Right renal pelvis (tissue), 4 donors: ENCODE measurements at places on chromosomes 4 and X. TPM values are rescaled to one million over a fixed set of nuclear protein-coding genes. Genes with fewer than 3 reads are reported as not detected.

Gene C4orf46
- polyA plus RNA-seq: 24.4 TPM

- DNase-seq: no peak
Measured at GRCh38 chr4:98446499-98447375, 185.6 kb downstream of the RAP1GDS1 start.

DNA sequence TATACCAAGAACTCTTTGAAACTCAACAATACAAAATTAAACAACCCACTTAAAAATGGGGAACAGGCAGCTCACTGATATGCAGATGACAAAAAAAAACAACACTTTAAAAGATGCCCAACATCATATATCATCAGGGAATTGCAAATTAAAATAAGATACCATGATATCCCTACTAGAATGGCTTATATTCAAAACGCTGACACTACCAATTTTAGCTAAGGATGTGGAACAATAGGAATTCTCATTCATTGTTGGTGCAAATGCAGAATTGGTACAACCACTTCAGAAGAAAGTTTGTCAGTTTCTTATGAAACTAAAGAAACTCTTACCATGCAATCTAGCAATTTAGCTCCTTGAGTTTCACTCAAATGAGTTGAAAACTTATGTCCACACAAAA, 259.0 kb upstream of the HS3ST1 start:
- DNase-seq: no peak

Gene MGAT4D
- polyA plus RNA-seq: not detected

- no peak for DNase-seq
Measured at GRCh38 chr4:184810720-184811119, 15.0 kb downstream of the ACSL1 start.

Gene DCAF8L2
- polyA plus RNA-seq: not detected

Gene N4BP2
- polyA plus RNA-seq: 20.7 TPM

Gene VCX3B
- polyA plus RNA-seq: 0.22 TPM

Gene XK
- 1.2 TPM for polyA plus RNA-seq

DNA sequence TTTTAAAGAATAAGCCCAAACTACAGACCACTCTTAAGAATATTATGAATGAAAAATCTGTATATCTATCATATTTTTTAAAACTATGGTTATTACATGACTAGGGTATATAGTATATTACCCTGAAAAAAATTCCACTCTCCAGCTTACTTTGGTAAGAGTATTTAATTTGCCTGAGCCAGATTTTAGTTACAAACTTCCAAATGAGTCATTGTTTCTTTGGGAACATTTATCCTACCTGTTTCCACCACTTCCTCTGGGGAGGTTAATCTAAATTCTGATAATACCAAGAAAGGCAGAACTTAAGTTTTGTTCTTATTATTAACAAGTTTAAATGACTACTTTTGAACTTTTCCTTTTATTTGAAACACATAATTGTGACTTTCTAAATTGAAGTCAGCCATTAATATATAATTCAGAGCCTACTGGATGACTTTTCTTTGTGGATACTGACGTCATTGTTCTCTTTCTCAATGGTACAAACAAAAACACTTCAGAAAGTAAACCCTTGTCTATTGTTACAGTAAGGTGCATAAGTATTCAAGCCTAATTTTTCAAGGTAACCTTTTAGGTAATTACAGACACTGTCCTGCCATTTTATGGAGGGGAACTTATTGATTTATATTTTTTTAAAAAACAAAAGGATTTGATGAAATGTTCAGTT, 135.6 kb upstream of the TLL1 start:
- no peak for DNase-seq

DNA sequence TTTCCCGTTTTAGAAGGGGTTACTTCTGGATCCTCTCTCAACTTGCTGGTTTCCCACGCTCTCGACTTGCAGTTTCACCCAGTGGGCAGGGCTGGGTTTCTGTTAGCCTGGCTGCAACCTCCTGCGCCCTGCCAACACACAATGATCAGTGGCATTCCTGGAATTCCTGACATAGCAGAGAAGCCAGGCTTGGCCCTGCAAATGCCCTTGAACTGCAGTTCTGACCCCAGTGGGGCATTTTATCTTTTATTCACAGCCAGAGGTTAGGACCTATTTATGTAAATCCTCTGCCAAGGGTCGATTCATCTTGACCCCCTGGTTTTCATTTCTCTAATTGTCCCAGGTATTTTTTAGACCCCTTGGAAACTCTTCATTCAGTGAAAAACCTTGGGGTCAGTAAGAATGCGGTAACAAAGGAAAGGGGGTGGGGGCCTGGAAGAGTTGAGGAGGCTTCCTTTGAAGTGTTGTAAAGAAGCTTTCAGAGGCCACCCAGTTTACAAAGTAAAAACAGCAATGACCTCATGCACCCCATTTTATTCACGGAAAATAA, 217.6 kb downstream of the ZNF674 start:
- no peak for DNase-seq

GRCh38 chr4:131337936-131338335, 1811.2 kb upstream of the PCDH10 start:
- no peak for DNase-seq

Gene NHSL2
- polyA plus RNA-seq: 9.6 TPM

Gene DGAT2L6
- not detected for polyA plus RNA-seq

Gene ENPP6
- polyA plus RNA-seq: 6.5 TPM

GRCh38 chr4:132572210-132572609, 576.9 kb upstream of the PCDH10 start:
- no peak for DNase-seq

GRCh38 chr4:155207534-155208257, 740 bp upstream of the NPY2R start:
- DNase-seq: peak; percentile 4

Gene CDS1
- polyA plus RNA-seq: 30.8 TPM

GRCh38 chrX:39440799-39441284, 639.6 kb downstream of the MID1IP1 start:
- DNase-seq: no peak

DNA sequence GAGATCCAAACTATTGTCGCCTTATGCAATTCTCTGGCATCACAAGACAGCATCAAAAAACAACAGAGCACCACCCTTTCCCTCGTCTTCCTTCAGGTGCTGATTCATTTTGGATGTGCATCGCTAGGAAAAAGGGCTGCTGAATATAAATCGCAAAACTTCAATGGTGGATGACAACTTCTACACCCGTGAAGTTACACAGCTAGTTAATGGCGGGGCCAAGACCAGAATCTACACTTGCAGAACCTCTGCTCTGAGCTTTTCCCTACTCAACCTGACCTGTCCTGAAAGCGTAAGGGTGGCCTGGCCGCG, 674 bp downstream of the GNPDA2 start:
- no peak for DNase-seq

DNA sequence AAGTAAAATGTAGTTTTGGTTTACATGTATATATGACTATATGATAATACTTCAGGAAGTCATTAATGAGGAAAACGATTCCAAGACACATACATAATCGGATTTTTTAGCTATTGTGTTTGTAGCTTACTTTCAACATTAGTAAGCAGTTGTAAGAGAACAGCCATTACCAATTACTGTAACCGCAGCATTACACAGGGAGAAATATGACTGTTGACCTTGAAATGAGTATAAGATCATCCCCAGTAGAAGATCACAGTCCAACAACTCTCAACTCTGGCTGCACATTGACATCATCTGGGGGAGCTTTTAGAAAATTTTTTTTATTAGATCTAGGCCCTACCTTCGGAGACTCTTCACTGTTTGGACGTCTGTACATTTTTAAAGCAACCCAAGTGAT, 762.0 kb upstream of the MAGEB2 start:
- DNase-seq: no peak

DNA sequence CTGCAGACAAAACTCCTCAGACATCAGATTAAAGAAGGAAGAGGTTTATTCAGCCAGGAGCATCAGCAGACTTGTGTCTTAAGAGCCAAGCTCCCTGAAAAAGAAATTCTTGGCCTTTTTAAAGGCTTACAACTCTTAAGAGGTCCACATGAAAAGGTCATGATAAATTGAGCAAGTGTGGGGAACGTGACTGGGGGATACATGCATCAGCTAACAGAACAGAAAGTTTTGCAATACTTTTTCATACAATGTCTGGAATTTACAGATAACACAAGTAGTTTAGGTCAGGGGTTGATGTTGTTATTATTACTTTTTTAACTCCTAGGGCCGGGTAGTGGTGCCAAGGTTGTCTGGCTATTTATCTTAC, 55.6 kb upstream of the RBMX start:
- DNase-seq: no peak

DNA sequence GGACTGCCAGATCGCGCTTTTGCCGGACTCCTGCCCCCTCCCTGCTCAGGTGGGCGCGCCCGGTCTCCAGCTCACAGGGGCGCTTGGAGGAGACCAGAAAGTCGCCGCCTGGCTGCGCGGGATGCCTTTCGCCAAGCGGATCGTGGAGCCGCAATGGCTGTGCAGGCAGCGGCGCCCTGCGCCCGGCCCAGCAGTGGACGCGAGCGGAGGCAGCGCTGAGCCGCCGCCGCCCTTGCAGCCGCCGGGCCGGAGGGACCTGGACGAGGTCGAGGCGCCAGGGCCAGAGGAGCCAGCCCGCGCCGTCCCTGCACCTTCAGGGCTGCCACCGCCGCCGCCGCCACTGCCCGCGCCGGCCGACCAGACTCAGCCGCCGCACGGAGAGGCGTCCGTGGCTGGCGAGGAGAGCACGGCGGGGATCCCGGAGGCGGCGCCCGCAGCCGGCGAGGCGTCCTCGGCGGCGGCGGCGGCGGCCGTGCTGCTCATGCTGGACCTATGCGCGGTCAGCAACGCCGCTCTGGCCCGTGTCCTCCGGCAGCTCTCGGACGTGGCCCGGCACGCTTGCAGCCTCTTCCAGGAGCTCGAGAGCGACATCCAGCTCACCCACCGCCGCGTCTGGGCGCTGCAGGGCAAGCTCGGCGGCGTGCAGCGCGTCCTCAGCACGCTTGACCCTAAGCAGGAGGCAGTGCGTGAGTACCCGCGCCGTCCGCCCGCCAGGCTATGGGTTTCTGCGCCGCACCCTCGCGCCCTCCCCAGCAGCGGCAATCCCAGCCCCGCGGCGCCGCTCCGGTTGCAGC, 834 bp downstream of the NHS start:
- no peak for DNase-seq

GRCh38 chr4:78735697-78736096, 40.5 kb upstream of the BMP2K start:
- no peak for DNase-seq

Gene MAGEA6
- polyA plus RNA-seq: not detected

Gene HAND2
- 1.2 TPM for polyA plus RNA-seq

Gene CCNA2
- polyA plus RNA-seq: 36.4 TPM

GRCh38 chrX:964831-965416, 247.5 kb downstream of the CRLF2 start:
- no peak for DNase-seq

Gene UPF3B
- polyA plus RNA-seq: 30.2 TPM

DNA sequence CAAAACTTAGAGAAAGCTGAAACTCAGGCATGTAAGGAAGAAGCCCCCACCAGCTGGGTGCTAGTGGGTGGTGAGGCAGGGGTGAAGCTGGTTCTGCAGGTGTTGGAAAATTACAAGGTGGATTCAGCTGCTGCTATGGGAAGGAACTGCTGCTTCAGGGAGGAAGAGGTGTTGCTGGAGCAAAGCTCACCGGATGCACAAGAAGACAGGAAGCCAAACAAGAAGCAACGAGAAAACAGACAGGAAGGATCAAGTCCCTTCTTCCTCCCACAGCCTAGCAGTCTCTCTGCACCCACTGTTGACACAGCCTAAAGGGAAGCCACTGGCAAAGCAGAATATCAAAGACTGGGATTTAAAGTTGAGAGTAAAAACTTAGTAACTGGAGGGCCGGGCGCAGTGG, 100.2 kb upstream of the JADE1 start:
- DNase-seq: no peak

DNA sequence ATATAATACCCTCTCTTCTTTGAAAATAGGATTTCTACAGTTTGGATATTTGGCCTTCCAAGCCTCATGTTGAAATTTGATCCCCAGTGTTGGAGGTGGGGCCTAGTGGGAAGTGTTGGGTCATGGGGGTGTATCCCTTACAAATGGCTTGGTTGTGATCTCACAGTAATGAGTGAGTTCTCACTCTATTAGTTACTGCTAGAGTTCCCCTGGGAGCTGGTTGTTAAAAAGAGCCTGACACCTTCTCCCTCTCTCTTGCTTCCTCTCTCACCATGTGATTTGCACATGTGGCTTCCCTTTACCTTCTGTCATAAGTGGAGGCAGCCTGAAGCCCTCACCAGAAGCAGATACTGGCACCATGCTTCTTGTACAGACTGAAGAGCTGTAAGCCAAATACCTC, 73.9 kb downstream of the HDAC8 start:
- DNase-seq: no peak

- no peak for DNase-seq
Measured at GRCh38 chr4:53205970-53206369, 159.9 kb downstream of the SCFD2 start.
